ENCODE measurements at places on chromosomes 5 and 9. TPM values are rescaled to one million over a fixed set of nuclear protein-coding genes. Genes with fewer than 3 reads are reported as not detected.

GRCh38 chr5:15371184-15371583 lies 128.8 kb upstream of the FBXL7 start:
- no peak for DNase-seq

DNA sequence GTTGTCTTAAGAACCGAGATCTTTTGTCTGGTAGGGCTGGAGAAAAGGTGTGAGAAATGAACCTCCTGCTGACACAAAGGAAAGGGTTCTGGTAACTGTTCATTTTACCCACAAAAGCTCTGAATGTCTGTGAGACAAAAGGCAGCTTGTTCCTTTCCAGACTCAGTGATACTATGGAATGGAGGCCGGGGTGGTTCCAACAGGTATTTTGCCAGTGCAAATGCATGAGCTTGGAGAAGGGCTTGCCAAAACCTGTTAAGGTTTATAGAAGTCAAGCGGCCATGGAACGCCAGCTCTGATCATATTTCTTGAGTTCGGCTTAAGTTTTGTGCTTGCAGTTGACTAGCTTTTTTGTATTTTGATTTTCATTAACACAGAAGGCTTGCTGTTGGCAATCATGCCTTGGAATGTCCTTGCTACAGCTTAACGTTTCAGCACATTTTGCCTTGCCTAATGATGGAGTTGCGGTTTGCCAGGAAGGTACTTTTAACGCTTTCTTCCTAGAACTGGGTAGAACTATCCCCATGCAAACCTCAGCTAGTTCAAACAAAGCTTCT lies 328.6 kb downstream of the PIK3R1 start:
- DNase-seq = no peak

DNA sequence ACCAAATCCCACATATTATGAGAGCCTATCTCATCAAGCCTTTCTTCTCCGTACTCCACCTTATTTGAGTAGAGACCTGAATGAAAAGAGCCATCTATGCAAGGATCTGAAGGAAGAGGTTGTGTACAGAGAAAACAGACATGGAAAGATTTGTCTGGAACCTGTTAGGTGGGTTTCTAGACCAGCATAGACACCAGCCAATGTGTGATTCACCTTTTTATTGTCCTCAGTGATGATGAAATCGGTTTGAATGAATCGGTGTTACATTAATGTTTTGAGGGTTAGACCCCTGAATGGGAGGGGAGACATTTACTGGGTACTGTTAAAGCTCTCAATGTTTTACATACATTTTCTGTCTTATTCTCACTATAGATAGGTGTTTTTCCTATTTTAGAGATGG lies 223.6 kb downstream of the NMUR2 start:
- no peak for DNase-seq

CTXN3 gene
- total RNA-seq = not detected

KCNV2 gene
- total RNA-seq = not detected

- no peak for DNase-seq
Measured at GRCh38 chr5:126998201-126998631, 32.1 kb downstream of the MARCHF3 start.

- DNase-seq = no peak
Measured at GRCh38 chr9:112028242-112029221, 131.9 kb downstream of the UGCG start.

- peak; percentile 78 for DNase-seq
Measured at GRCh38 chr9:93613174-93613573, 36.8 kb downstream of the PHF2 start.

SLC36A3 gene
- not detected for total RNA-seq

DNA sequence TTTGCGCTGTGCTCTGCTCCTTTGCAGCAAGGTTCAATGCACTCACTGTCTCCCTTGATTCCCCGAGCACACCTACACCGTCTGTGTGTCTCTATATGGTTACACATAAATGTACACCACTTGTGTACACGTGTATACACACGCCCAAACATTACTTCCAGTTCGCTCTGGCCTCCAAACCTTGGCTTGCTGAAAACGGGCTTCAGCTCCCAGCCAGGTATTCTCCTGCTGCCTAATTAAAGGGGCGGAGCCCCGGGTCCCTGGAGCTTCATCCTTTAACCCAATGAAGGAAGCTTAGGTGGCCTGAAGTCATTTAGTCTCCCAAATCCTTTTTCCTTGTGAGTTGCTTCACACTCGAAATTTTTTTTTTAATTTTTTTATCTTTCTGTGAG lies 4.6 kb downstream of the ISL1 start:
- no peak for DNase-seq

GRCh38 chr9:737400-738120 lies 103.9 kb upstream of the DMRT1 start:
- no peak for DNase-seq

GRCh38 chr5:72452515-72453245 lies 54.5 kb downstream of the ZNF366 start:
- no peak for DNase-seq

PDE8B gene
- 37.5 TPM for total RNA-seq

DNA sequence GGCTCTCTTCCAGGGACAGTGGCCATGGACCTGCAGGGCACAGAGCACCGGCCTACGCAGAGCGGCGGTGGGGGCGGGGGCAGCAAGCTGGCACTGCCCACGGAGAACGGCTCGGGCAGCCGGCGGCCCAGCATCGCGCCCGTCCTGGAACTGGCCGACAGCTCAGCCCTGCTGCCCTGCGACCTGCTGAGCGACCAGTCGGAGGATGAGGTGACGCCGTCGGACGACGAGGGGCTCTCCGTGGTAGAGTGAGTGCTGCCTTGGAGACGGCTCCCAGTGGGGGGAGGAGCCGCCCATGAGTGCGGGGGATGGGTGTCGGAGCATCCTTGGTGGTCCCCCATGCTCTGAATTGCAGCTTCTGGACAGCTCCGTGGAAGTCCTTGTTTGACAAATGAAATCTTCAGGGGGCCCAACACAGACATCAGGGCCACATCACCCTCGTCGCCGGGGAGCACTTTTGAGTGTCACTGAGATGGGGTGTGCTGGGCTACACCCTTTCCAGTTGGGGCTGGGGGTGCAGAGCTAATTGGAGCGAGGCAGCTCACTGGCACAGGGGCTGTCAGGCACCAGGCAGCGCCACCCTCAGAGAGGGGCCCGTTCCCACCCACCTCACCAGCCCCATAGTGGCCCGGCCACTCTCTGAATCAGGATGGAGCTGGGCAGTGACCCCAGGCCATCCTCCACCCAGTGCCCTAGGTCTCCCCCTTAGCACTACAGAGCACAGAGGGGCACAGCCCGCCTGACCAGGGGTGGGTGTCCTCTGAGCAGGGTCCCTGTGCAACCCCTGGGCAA lies 70.9 kb downstream of the KCNT1 start:
- no peak for DNase-seq

GRCh38 chr5:126568206-126568755 lies 26.7 kb downstream of the ALDH7A1 start:
- DNase-seq = no peak

DNA sequence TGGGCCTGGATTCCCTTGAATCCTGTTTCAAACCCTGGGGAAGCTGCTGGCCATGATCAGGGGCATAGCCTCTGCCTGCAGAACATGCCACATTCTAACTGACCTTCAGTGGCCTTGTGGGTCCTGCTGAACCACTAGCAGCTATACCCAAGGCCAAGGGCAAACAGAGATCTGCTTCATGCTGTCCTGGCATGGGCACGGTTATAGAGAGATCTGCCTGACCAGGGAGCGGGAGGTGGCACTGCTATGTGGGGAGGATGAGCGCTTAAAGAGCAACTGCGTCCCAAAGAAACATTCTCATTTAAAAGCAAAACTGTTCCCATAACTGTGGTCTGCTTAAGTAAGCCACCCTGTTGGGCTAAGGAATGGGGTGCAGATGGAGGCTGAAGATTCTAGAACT lies 36.5 kb upstream of the SYNPO start:
- DNase-seq = no peak
